ENCODE measurements at places on chromosomes 6 and 20. TPM values are rescaled to one million over a fixed set of nuclear protein-coding genes. Genes with fewer than 3 reads are reported as not detected.

GRCh38 chr6:111267764-111268333 is 180.5 kb downstream of the SLC16A10 start:
- peaks cover 6% of the 10 kb centered on the region for H3K4me1 ChIP-seq
- H3K36me3 ChIP-seq = peaks cover 16% of the 10 kb centered on the region
- no peak overlapping the region for H3K4me3 ChIP-seq

DNA sequence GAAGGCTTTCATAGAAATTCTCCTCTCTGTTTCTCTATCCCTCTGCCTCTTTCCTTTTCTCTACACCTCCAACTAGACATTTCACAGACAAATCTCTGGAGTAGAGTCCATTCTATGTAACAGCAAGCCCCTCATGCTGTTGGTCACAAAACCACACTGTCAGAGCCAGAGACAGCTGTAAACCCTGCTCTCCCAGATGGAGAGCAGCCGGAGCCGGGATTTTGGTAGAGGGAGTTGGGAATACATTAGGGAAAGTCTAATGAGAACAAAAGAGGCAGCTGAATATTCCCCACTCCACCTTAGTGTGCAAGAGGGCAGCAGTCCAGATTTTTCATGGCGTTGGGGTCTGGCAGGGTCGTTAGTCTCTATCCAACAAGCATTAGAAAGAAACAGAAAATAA is 68.3 kb upstream of the EDN1 start:
- no peak for DNase-seq
- H3K27ac ChIP-seq = no peak overlapping the region
- no peaks in the 10 kb centered on the region for H3K27me3 ChIP-seq
- H3K4me3 ChIP-seq = no peak overlapping the region
- no peaks in the 10 kb centered on the region for H3K36me3 ChIP-seq
- no peaks in the 10 kb centered on the region for H3K4me1 ChIP-seq

The HLA-DMB gene
- 0.44 TPM for total RNA-seq

- H3K36me3 ChIP-seq = no peaks in the 10 kb centered on the region
- H3K27me3 ChIP-seq = no peaks in the 10 kb centered on the region
- peaks cover 26% of the 10 kb centered on the region for H3K4me1 ChIP-seq
- peak overlapping the region; percentile 63 for H3K4me3 ChIP-seq
- no peak for DNase-seq
- peak overlapping the region; percentile 70 for H3K27ac ChIP-seq
Observed at GRCh38 chr20:62406635-62407176, 379 bp downstream of the CABLES2 start.

- peaks cover 4% of the 10 kb centered on the region for H3K4me1 ChIP-seq
- no peak overlapping the region for H3K4me3 ChIP-seq
- no peak overlapping the region for H3K27ac ChIP-seq
- no peak for DNase-seq
Observed at GRCh38 chr6:16322666-16323312, 84.4 kb downstream of the GMPR start.

GRCh38 chr6:159929819-159930218 is 39.0 kb downstream of the MAS1 start:
- no peak overlapping the region for H3K4me3 ChIP-seq
- no peaks in the 10 kb centered on the region for H3K27me3 ChIP-seq
- H3K4me1 ChIP-seq = no peaks in the 10 kb centered on the region

The PRPF6 gene
- 88.4 TPM for total RNA-seq

GRCh38 chr20:7687065-7687464 is 253.2 kb downstream of the HAO1 start:
- no peak overlapping the region for H3K4me3 ChIP-seq
- H3K36me3 ChIP-seq = no peaks in the 10 kb centered on the region
- DNase-seq = no peak
- H3K4me1 ChIP-seq = no peaks in the 10 kb centered on the region
- H3K27ac ChIP-seq = no peak overlapping the region

DNA sequence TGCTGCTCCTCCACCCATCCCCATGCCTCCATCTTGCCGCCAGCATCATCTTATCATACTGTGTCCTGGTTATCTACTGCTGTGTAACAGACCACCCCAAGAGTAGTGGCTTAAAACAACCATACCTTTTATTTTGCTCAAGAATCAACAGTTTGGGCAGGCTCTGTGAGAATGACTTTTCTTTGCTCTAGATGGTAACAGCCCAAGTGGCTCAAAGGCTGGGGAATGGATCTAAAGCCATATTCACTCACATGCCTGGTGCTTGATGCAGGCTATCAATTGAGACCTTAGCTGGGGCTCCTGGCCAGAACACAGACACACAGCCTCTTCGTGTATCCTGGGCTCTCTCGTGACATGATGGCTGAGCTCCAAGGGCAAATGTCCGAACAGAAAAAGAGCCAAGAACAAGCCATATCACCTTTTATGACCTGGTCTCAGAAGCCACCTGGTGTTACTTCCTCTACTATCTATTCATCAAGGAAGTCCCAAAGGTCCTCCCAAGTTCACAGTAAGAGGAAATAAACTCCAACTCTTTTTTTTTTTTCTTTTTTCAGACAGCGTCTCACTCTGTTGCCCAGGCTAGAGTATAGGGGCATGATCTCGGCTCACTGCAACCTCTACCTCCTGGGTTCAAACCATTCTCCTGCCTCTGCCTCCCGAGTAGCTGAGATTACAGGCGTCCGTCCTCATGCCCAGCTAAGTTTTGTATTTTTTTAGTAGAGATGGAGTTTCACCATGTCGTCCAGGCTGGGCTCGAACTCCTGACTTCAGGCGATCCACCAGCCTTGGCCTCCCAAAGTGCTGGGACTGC is 159.3 kb upstream of the JARID2 start:
- H3K4me1 ChIP-seq = no peaks in the 10 kb centered on the region
- no peak for DNase-seq
- no peaks in the 10 kb centered on the region for H3K36me3 ChIP-seq
- no peak overlapping the region for H3K27ac ChIP-seq

DNA sequence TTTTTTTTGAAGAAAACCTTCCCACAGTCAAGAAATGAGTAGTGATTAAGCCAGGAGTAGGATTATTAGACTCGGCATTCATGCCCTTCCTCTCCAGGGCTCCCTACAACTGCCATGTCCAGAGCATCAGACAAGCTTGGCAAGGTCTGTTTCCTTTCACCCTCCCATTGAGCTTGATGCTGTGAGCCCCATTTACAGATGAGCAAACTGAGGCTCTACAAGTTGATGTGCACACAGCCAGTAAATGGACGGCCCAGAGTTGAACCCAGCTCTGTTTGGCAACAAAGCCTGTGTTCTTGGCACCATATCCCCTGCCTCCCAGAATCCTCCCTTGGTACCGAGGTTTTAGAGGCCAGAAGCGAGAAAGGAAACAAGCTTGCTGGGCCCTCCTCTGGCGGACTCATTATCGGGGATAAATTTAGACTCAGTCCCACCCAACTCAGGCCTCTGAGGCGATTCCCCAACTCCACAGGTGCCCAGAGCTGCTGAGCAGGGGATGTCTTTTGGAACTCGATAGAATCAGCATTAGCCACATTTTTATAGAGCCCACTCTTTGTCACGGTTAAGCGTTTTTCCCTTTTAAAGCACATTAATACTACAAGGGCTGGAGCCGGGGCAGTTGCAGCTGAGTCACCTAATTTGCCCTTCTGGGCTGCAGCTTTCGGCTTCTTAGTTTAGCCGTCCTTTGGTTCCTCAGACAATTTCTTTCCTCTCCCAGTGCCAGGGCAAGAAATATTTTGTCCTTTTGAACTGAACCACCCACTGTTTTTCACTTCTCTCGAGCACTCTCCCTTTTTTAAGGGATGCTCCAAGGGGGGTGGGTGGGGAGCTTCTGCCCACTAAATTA is 23.0 kb upstream of the NFATC2 start:
- no peak overlapping the region for H3K4me3 ChIP-seq
- peak overlapping the region; percentile 66 for H3K27ac ChIP-seq
- peaks cover 46% of the 10 kb centered on the region for H3K4me1 ChIP-seq
- no peaks in the 10 kb centered on the region for H3K36me3 ChIP-seq
- DNase-seq = no peak

The IL17A gene
- total RNA-seq = not detected

GRCh38 chr6:27593200-27593818 is 120.4 kb upstream of the ZNF184 start:
- no peak for DNase-seq
- peak overlapping the region; percentile 74 for H3K4me3 ChIP-seq
- peaks cover 2% of the 10 kb centered on the region for H3K27me3 ChIP-seq

The EFCAB8 gene
- 1.1 TPM for total RNA-seq

- H3K36me3 ChIP-seq = no peaks in the 10 kb centered on the region
- no peak overlapping the region for H3K4me3 ChIP-seq
- no peak for DNase-seq
- no peaks in the 10 kb centered on the region for H3K27me3 ChIP-seq
Observed at GRCh38 chr6:217048-217659, 75.1 kb upstream of the DUSP22 start.

GRCh38 chr6:158269657-158270056 is 42.6 kb upstream of the TULP4 start:
- H3K27ac ChIP-seq = no peak overlapping the region
- no peak for DNase-seq
- no peaks in the 10 kb centered on the region for H3K27me3 ChIP-seq
- H3K4me1 ChIP-seq = no peaks in the 10 kb centered on the region

The DEFB119 gene
- not detected for total RNA-seq
